ENCODE measurements at places on chromosomes 6 and 20.

- DNase-seq, result peak; percentile 17
These were observed 115.9 kb downstream of the PREX1 start for GRCh38 chr20:48711696-48712464.

DNA sequence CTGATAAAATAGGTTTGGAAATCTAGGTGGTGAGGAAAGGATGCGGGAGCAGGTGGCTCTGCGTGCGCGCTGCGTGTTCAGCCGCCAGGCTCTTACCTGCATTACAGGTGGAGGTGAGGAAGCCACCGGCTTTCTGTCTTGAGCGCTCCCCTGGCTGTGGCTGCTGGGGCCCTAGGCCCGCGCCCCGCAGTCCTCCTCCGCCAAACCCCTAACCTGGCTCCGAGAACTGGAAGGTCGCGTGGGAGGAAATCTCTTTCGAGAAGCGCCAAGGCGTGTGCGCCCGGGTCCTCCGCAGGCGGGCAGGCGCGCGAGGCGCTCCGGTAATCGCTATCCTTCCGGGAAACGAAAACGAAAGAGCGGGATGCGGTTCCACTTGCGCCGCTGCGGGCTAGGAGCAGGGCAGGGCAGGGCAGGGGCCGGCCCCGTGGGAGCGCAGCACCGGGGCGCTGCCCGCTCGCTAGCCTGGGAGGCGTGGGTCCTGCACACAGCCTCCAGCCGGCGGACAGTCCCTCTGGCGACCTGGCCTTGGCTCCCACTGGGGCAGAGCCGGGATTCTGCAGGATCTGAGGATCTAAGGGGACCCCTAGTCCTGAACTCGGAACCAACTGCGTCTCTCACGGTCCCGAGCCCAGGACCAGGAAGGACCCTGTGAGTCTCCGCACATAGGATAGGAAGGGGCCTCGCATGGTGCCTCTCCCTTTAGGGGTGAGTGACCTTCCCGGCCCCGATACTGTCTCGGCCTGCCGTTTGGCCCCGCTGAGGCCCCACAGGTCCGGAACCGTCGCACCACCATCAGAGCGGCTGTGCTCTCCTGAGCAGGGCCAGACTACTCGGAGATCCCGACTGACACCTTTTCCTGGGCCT, at the start of gene ETV7:
TSS of gene ETV7 (minus strand) at position 230 of the 864 bp plus-strand sequence. CDS start at position 102, 128 bp downstream.
- DNase-seq, result peak; percentile 74

GRCh38 chr6:126548300-126548699, 208.4 kb downstream of the CENPW start:
- DNase-seq, result no peak

GRCh38 chr6:1363729-1364572, 25.4 kb upstream of the FOXF2 start:
- DNase-seq, result no peak

DNA sequence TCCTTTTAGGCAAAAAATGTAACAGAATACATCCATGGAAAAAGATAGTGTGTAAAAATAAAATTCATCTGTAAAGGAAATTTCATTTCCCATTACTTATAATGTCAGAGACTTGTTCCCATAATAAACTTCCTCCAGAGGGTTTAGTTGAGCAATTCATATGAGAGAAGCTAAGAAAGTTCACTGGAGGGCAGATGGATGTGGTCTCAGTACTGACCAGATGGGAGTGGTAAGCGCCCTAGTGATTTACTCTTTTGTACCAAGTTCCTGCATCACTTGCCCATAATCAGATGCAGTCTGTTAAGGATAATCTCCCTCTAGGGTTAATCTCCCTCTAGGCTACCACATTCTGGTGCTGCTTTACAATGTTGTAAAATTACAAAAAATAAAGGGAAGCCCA, 61.7 kb downstream of the ESF1 start:
- DNase-seq, result no peak

DNA sequence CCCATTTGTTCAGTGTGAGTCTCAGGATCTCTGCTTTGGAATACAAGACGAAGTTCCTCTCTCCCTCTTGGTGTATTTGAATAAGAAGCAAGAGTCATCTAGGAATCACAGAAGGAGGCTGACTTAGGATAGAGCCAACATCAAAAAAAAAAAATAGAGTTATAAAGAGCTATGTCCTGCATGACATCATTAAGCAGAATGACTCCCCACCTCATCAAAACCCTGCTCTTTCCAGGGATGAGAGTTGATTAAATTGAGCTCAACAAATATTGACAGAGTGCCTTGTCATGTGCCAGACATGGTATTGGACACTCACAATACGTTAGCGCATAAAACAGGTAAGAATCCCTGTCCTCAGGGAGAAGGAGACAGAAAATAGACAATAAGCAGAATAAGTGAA, 48.6 kb upstream of the TNFAIP3 start:
- no peak for DNase-seq

DNA sequence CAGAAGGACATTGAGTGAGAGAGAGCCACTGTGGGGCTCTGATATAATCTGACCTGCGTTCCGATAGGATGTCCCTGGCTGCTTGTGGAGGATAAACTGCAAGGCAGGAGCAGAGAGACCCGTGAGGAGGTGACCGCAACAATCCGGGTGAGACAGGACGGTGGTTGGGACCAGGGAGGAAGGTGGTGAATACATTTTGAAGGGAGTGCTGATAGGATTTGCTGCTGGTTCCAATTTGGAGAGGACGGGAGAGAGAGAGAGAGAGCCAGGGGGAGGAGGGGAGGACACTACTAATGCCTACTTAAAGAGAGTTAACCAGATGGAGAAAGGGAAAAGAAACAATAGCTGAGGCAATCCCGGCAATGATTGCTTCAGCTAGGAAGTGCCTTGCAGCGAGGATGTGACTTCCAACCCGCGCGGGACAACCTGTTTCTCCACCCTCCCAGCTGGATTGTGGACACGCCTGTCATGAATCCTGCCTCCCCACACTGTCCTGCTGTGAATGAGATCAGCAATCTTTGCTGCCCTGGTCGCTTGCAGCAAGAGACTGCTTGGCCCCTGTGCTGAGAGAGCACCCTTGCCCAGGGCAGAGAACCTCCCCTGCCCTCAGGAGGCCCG, 199.0 kb upstream of the KCNG1 start:
- DNase-seq, result no peak

Data from activated naive CD8-positive, alpha-beta T cell treated with anti-CD3 and anti-CD28 coated beads, Interleukin-2, amount 10 ng/mL, durations not matched to agents 7 days and 5 days (primary cell).